ENCODE measurements at places on chromosomes 6 and 20.

GRCh38 chr6:113960795-113961194, 10.2 kb downstream of the HDAC2 start:
- DNase-seq, result no peak

GRCh38 chr6:30769088-30769852, 24.9 kb upstream of the IER3 start:
- DNase-seq, result peak; percentile 84

DNA sequence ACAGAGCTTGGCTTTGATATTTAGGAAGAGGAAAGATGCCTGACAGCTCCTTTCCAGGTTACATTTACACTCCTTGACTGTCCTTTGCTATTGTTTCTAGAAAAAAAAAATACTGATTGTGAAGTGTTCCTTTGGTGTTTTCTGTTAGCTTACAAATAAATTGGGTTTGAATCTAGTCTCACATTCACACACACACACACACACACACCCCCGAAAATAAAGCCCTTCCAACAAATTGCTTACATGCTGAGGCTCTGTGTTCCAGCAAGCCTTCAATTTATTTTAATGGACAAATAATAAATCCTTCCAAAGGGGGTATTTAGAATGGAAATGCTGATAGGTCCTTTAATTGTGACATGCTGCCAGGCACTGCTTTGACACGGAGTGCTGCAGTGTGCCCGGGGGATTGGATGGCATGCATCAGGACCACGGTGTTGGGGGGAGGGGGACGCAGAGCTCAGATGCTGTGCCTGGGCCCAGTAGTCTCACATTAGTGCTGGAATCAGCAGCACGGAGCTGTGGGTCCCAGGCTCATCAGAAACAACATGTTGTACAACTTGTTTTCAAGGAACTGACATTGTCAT, 199.9 kb downstream of the CD83 start:
- DNase-seq, result no peak

GRCh38 chr20:46789339-46790028, 80.0 kb downstream of the SLC2A10 start:
- DNase-seq, result no peak

GRCh38 chr6:157832250-157832967, 9.4 kb downstream of the SNX9 start:
- DNase-seq, result no peak

GRCh38 chr6:160278786-160279310, 20.2 kb upstream of the SLC22A2 start:
- DNase-seq, result no peak
